ENCODE measurements at places on chromosomes 7 and 10.

DNA sequence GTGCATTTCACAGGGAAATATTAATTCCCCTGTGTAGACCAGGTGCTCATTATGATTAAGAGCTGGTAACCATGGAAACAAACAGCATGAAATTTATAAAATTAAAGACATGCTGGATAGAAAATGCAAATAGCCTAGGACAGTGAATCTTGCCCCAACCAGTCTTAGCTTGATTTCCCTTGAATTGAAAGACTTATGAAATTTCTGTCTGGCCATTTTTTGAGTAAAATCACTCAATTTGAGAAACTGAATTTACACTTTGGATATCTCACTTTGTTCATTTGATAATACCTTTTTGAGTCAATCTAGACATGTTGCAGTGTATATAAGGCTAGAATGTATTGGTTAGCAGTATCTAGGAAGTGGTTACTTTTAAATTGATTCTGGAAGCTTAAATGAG, 4.4 kb upstream of the SMIM30 start:
- no peak for DNase-seq

DNA sequence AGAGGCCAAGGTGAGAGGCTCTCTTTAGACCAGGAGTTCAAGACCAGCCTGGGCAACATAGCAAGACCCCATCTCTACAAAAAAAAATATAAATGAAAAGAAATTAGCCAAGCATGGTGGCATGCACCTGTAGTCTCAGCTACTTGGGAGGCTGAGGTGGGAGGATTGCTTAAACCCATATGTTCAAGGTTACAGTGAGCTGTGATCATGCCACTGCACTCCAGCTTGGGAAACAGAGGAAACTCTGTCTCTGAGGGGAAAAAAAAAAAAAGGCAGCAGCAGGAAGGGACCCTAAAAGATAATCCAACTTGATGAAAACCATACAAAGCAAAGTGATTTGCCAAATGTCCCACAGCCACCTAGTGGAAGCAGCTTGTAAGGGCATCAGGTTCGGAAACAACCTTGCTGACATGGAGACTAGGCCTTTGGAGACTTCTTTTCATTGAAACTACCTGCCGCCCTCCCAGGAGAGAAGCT, 15.6 kb upstream of the PBLD start:
- peak; percentile 39 for DNase-seq

GRCh38 chr10:116112232-116113231, 160.5 kb downstream of the GFRA1 start:
- DNase-seq = no peak

- peak; percentile 14 for DNase-seq
Observed at GRCh38 chr10:132036153-132036886, 29.4 kb upstream of the JAKMIP3 start.

- DNase-seq = no peak
Observed at GRCh38 chr10:71245420-71246325, 33.3 kb downstream of the UNC5B start.

DNA sequence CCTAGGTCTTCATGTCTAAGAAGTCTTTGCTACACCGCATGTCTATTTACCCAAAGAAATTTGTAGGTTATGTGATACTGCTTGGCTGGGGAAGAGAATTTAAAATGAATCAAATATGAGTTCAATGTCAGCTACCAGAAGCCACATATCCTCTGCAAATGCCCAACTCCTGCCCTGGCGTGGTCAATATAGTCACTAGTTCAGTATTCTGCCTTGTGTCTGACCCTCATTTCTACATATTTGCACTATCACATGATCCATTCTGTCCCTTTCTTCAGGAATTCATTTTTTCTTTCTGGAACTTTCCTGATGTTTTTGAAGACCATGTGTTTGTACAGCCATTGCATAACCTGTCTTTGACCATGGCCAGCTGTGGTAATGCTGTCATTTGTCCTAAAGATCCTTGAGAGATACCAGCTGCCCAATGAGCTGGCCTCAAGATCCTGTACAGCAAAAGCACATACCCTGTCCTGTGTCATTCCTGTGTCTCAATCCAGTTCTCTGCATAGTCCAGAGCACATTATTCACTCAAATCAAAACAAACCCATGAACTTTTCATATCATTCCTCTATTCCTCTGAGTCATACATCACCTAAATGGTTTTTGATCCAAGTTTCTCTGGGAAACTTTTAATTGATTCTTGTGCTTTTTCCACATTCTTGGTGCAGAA, 524.5 kb downstream of the PARD3 start:
- peak; percentile 87 for DNase-seq

DNA sequence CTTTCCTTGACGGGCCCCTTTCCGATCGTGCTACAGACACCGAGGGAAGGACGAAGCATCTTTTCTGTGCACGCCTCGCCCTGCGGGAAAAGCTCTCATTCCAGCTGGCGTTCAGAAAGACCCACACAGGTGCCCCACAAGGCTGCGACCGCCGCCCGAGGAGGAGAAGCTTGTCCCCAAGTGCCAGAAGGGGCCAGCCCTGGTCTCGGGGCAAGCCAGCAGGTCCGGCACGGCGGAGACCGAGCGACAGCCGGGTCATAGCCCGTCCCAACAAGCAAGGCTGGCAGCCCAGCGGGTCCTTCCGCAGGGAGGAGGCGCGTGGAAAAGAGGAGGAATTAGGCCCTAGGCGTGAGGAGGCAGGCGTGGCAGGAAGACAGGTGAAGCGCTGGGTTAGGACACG, 62.7 kb downstream of the TNRC18 start:
- DNase-seq = no peak

DNA sequence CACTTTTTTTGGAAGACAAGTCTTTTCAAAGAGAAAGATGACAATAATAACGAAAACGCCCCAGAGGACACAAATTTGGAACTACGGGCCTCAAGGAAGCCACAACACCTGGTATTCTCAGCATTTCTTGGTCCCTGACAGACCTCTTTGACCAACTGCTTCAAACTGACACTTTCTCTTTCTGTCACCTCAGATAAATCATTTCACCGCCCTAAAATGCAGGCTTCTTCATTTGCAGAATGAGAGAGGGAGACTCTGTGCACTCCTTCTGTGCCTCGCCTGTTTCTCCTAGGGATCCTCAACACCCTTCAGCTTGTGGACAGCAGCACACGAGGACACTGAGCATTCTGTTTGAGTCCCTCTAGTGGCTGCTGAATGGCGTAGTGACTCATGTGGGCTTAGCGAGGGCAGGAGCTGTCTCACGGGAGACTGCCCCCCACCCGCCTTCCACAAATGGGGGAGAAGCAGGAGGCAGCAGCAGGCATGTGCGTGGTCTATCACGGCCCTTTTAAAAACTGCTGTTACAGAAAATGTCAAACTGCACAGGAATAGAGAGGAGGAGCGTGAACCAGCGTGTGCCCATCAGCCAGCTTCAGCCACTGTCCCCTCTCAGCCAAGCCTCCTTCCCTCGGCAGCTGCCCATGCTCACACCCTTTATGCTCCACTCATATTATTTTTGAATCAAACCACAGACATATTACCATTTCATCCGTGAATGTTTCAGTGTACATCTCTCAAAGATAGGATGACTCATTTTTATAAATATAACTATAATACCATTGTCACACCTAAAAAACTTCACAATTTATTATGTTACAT, 41.4 kb downstream of the GSDME start:
- peak; percentile 51 for DNase-seq

- DNase-seq = no peak
Observed at GRCh38 chr10:28788762-28789161, 111.4 kb downstream of the BAMBI start.

DNA sequence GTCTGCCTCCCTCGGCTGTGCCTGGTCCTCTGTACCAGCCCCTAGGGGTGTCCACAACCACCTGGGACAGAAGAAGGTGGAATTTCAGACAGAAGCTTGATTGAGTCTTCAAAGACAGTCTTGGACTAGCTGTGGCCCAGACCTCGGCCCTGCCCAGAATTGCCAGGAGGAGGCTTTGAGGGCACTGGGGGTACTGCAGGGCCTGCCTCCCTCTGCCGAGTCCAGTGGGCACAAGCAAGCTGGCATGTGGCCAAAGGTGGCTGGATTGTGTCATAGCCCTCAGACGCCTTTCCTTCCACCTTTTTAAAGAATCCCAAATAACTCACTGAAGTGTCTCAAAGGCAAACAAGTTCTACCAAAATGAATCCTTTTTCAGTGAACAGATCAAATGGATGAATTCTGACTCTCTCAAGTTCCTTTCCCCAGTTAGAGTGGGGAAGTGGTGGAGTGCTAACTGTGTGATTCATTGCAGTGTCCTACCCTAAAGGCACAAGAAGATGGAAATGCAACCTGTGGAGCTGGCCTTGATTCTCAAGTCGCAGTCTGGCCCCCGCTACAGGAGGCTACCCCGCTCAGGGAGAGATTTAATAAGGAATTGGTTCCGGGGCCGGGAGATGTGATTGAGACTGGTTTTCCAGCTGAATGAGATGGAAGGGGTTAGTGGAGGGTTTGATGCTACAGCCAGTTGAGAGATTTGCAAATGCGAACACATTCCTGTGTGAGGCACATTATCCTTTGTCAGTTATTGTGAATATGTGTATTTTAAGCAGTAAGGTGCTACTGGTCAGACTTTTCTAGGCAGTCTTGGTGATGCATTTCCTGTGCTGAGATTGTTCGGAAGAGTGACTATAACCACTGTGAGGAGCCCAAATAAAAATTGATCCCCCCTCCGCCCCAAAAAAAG, 28.8 kb upstream of the SLC26A4 start:
- no peak for DNase-seq

- peak; percentile 95 for DNase-seq
Observed at GRCh38 chr7:85770332-85770731, 583.5 kb upstream of the SEMA3D start.

DNA sequence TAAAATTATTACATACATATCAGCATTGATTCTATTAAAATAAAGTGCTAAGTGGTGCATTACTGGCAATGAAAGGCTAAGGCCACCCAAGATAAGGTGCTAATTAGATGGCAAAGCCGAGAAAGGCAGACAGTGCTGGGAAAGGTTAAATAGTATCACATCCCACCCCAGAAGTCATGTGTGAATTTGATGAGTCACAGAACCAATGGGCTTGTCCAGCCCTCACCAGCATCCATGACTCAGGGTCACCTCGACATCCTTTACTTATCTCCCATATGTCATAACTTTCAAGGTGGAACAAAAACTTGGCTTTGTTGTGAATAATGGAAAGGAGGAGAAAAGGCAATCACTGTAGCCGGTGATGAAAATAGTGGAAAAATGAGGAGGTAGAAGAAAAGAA, 459.1 kb downstream of the PLXNA4 start:
- DNase-seq = no peak

- DNase-seq = no peak
Observed at GRCh38 chr7:138663725-138664710, 37.1 kb downstream of the SVOPL start.

DNA sequence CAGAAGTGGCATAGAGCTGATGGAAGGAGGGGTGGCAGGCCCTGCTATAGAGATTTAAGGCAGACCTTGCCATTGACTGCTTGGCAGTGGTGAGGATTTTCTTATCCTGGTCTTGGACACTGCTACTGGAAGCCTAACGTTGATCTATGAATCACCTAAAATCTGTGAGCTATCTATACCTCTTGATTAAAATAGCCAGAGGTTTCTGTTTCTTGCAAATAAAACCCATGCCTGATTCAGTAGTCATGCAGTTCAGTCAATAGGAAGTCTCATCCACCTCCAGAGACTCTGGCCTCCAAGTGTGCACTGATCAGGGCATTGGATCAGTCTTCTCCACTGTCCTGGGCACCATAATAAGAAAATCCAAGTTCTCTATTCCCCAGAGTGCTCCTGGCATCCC, 286.5 kb downstream of the PTEN start:
- no peak for DNase-seq

GRCh38 chr7:87810130-87810529, 66.0 kb downstream of the SLC25A40 start:
- DNase-seq = no peak

GRCh38 chr7:75994388-75995051, at the start of gene TMEM120A:
Gene TMEM120A (minus strand): TSS chr7:75994595. CDS start chr7:75994570, 25 bp downstream.
- DNase-seq = peak; percentile 94

DNA sequence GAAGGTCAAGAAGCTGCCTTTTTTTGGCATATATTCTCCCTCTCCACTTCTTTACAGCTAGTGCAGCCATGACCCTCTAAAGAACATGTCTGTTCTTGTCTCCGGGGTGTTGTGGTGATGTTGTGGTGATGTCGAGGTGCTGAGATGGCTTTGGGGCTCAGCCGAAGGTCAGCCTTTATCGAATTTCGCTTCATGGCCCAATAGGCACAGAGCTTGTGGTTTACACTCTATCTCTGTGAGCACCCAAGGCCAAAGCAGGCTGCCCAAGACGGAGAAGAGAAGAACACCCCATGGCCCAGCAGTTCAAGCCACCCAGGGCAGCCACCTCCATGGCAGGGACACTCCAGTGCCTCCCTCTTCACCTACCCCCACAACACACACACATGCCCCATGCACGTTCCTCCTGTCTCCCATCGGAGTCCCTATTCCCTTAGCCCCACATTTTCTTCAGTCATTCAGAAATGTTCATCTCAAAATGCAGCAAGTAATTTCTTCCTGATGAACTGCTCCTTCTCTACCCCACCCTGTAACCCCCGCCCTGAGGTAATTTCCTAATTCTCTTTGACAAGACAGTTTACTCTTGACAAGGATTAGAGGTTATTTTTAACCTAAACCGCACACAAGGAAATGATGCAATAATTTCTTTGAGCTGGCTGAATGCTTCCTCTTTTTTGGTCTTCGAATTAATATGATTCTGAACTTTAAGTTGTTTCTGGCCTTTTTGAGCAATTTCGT, 18.6 kb upstream of the ADRB1 start:
- peak; percentile 69 for DNase-seq

GRCh38 chr10:33556620-33557019, 222.2 kb upstream of the NRP1 start:
- DNase-seq = no peak

- DNase-seq = no peak
Observed at GRCh38 chr7:19376538-19376937, 231.3 kb upstream of the FERD3L start.

DNA sequence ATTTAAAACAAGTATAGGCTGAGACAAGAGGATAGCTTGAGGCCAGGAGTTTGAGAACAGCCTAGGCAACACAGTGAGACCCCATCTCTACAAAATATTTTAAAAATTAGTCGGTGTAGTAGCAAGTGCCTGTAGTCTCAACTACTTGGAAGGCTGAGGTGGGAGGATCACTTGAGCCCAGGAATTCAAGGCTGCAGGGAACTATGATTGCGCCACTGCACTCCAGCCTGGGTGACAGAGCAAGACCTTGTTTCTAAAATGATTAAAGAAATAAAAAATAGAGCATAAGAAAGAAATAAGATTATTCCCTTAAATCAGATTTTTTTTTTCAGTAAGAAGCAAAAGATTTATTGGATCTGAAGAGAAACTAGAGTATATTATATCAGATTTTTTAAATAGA, 11.7 kb downstream of the LRRC20 start:
- no peak for DNase-seq

DNA sequence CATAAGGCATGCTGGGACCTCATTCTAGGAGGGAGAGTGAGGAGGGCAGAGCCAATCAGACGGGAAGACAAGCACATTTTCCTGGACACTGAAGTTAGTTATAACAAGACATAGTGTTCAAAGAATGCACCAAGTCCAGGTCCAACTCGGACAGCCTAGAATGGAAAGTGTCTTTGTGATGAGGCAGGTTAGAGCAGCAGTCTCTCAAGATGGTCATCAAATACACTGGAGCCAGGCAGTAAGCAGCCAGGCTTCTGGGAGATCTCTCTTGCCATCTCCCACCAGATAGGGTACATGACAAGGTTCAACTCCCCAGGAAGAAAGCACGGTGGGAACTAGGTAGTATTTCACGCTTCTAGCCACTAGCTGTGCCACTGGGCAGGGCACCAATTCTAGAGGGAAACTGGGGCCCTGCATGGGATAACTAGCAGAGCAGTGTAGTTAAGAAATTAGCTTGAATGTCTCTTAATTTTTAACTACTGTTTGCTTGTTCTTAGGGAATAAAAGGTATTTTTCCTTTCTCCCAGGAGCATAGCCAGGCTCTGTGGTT, 7.6 kb upstream of the GPAM start:
- DNase-seq = no peak

- no peak for DNase-seq
Observed at GRCh38 chr10:11192304-11193000, 174.8 kb downstream of the CELF2 start.
